ENCODE measurements at places on chromosomes 4 and X.

- DNase-seq: no peak
Measured at GRCh38 chr4:52081216-52081615, 30.1 kb downstream of the SPATA18 start.

GRCh38 chr4:89572224-89572858, 264.6 kb downstream of the SNCA start:
- DNase-seq: no peak

GRCh38 chr4:21569638-21570037, 378.9 kb downstream of the KCNIP4 start:
- no peak for DNase-seq

DNA sequence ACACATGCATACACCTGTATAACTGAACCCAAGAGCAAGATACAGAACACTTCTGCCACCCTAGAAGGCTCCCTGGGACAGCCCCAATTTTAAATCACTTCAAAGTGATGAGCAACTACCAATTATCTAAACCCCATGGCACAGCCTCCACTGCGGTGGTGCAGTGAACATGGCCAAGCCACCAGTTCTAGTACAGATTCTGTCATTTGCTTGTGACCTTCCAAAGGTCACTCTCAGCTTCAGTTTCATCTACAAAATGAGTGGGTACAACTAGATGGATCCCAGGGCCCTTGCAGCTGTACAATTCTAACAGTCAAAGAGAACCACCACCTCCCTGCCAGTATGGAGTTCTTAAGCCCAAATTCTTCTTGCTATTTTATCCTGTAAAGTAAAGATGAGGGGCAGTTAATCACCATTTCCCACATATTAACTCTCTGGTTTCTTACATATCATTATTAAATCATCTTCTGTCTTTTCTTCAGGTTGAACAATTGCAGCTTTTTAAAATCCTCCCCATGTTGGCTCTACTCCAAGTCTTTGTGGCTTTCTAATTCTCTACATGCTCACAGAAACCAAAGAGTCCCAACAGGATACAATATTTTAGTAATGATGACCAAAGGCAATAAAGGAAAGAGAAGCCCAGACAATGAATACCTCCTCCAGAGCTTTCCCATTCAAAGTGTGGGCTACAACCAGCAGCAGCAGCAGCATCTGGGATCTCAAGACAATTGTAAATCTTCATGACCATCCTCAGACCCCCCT, 39.0 kb upstream of the GPM6B start:
- DNase-seq: no peak

DNA sequence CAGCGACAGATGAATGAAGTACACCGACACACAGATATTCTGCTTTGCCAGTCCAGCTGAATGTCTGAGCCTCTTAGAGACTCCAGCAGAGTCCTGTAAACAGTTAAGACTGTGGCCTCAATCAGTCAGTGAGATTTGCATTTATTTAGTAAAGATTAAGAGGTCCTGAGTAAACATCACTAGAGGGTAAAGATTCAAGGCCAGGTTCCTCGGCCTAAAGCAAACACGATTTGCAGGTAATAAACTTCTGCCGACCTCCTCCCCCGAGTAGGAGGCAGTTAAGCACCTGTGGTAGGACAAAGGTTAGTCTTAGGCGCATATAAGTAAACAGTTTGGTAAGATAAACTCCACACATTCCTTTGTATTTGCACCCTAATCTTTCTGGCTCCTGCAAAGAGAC, 99.6 kb downstream of the CFAP47 start:
- DNase-seq: no peak

DNA sequence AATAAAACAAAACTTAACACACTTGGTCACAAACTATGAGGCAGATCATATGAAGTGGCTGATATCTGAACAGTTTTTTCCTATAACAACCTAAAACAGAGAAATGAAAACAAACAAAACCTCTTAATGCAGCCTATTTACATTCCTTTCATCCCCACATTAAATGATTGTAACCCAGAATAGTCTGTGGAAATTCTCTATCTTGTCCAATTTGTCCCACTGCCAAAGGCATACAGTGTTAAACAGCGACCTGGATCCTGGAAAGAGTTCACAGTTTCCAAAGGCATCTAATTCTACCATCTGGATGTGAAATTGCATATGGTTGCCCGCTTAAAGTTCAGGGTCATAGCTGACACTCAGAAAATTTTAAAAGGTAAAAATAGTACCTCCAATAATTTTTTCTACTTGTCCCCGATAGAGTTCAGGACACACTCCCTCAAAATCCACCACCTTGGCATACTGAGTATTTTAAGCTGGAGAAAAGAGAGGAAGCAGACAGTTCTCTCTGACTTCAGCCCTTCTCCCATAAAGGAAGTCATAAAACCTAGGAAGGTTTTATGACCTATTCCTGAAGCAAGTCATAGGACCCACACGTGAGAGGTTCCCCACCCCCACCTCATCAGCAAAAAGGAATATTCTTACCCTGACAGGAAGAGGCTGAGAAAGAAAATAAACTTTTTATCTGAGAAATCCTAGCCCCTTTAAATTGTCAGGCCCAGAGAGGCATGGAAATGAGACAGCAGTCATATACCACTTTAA, 270.2 kb downstream of the PAPSS1 start:
- no peak for DNase-seq

DNA sequence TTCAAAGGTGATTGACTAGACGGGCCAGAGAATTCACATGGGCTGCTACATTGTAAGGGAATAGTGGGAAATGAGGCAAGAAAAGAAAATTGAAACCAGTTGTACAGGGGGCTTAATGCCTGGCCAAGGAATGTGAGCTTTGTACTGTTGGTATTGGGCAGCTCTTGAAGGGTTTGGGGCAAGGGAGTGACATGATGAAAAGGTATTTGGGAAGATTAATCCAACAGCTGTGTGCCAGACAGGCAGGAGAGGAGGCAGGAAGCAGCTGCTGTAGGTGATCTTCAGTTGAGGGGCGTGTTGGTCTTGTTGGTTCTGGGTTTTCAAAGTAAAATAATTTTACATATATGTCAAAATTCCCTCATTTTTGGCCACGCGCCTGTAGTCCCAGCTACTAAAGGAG, 384.5 kb upstream of the TENM3 start:
- DNase-seq: no peak

GRCh38 chr4:105458001-105458400, 15.9 kb downstream of the PPA2 start:
- DNase-seq: no peak

- DNase-seq: no peak
Measured at GRCh38 chrX:99973572-99974226, 436.4 kb downstream of the PCDH19 start.

DNA sequence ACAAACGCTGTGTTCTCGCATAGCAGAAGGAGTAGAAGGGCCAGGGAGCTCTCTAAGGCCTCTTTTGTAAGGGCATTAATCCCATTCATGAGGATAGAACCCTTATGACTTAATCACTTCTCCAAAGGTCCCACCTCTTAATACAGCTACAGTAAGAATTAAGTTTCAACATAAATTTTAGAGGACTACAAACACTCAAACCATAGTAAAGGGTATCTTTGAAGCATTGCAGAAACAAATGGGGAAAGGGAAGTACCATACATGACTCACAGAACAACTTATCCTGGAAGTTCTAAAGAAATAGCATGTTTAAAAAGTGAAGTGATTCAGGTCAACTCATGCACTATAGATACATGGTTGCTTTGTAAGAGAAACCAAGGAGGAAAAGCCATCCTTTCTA, 680.8 kb downstream of the RPA4 start:
- DNase-seq: no peak

GRCh38 chrX:12971282-12972003, 3.5 kb upstream of the TMSB4X start:
- no peak for DNase-seq

DNA sequence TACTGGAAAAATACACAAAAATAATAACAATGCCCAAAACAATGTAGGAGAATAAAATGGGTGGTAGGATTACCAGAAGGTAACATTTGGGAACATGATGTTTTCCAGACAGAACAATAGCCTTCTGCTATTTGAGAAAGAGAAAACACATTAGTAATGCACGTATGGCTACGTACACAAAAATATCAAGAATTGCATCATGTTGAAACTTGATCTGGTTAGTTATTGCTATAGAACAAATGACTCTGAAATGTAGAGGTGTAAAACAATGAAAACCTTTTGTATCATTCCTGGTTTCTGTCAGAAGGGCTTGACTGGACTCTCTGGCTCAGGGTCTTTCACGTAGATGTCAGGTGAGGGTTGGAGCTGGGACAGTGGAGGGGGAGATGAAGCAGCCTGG, 1040.0 kb downstream of the FAT4 start:
- no peak for DNase-seq

DNA sequence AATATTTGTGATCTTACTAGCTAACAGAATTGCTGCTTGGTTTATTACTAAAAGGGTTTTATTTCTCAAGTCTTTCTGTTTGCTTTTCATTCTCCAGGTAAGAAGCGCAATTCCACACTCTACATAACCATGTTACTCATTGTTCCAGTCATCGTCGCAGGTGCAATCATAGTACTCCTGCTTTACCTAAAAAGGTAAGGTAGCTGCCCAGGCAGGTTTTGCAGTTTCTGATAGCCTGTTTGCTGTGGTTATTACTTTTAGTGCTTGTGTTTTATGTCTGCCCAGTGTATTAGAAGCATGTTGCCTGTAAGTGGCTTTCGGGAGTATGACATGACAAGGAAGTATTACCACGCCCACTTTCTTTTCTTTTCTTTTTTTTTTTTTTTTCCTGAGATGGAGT, 46.4 kb downstream of the IL13RA1 start:
- DNase-seq: no peak

- no peak for DNase-seq
Measured at GRCh38 chrX:13750812-13751211, 16.3 kb downstream of the OFD1 start.

All from activated CD8-positive, alpha-beta memory T cell treated with anti-CD3 and anti-CD28 coated beads for 1 hour (primary cell).